LHCN-M2 (cell line): ENCODE measurements at places on chromosomes 3 and 15. TPM values are rescaled to one million over a fixed set of nuclear protein-coding genes. Genes with fewer than 3 reads are reported as not detected.

FAM81A gene
- under 0.01 and 0.06 TPM in 2 replicates for total RNA-seq

PPP1R2 gene
- 27.7 and 30.8 TPM in 2 replicates for total RNA-seq

SERPINI2 gene
- total RNA-seq, result not detected in 2 replicates

GOLGA6L10 gene
- 0.77 and 0.80 TPM in 2 replicates for total RNA-seq

MGLL gene
- total RNA-seq, result 197 and 206 TPM in 2 replicates

CCDC80 gene
- 96.0 and 137 TPM in 2 replicates for total RNA-seq

VPS18 gene
- 45.1 and 52.1 TPM in 2 replicates for total RNA-seq

CEMIP gene
- total RNA-seq, result 1.5 and 4.5 TPM in 2 replicates

NANOGP8 gene
- total RNA-seq, result 0.29 TPM in 1 of 2 replicates, not detected in the other

LRRK1 gene
- total RNA-seq, result 0.17 and 0.26 TPM in 2 replicates

LYZL4 gene
- total RNA-seq, result not detected in 2 replicates

RHOV gene
- not detected in 2 replicates for total RNA-seq

TMC3 gene
- total RNA-seq, result not detected in 2 replicates

FGF12 gene
- not detected in 2 replicates for total RNA-seq

ABHD6 gene
- total RNA-seq, result 10.2 and 11.0 TPM in 2 replicates

DOCK3 gene
- 0.45 and 0.46 TPM in 2 replicates for total RNA-seq

DAZL gene
- not detected in 2 replicates for total RNA-seq

CPNE9 gene
- not detected in 2 replicates for total RNA-seq

BOC gene
- 2.4 and 3.7 TPM in 2 replicates for total RNA-seq

DNA sequence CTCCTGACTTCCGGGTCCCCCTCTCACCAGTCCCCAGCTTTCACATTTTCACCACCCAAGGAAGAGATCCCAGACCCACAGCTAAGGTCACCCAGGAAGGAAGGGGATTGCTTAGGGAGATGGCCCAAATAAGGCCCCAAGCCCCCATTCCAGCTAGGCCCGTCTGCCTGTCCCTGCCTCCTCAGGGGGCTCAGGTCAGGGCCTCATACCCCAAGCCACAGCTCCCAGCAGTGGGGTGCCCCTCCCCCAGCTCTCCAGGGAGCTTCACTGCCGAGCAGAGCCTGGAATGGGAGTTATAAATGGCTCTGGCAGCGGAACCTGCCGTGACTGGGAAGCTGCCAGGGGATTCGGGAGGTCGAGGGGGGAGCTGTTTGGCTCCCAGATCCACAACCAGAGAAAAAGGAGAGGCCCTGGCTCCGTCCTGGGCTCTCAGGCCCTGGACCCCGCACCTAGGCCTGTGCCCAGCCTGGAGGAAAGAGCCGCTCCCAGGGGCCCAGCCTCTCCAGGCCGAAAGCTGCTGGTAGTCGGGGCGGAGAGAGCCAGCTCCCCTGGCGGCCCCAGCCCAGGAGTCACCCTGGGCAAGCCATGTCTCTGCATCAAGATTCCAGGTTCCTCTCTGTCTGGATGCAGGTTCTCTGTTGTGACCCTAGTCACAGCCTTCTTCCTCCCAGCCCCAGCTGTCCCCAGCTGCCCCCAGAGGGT is 550 bp downstream of the CCDC9B start:
- peak; percentile 63 for DNase-seq

DNA sequence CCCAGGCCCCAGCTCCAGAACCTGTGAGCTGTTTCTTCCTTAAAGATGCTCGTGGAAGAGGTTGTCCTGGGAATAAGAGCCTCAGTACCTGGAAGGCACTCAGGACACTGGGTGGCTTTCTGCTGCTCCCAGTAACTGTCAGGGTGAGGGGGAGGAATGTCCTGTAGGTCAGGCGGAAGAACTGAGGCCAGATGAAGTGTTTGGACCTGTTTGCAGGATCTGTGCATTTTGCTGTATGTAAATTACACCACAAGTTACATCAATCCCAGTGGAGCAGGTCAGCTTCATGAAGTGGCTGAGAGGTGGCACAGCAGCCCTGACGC is 27.1 kb downstream of the HDAC11 start:
- no peak for DNase-seq

GRCh38 chr3:11523572-11524101 is 120.1 kb downstream of the VGLL4 start:
- DNase-seq, result no peak

- DNase-seq, result peak; percentile 44
Observed at GRCh38 chr15:59360896-59361295, 11.8 kb downstream of the MYO1E start.

GRCh38 chr15:19944261-19944888 is 597.2 kb downstream of the GOLGA6L6 start:
- DNase-seq, result no peak

- no peak for DNase-seq
Observed at GRCh38 chr15:75237316-75237982, 20.7 kb upstream of the GOLGA6C start.

DNA sequence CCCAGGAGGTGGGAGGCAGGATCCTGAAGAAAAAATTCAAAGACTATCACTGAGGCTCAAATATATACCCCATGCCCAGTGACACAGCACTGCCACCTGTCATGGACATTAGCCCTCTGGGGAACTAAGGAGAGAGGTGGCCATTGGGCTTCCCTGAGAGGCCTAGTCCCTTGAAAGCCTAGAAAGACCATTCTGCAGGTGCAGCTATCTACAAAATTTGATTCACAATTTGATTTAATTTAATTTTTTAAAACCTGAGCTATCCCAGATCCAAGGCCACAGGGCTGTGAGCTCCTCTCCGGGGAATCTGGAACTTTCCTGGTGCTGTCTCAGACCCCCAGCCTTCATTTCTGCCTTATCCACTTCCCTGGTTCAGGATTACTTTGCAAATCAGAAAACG is 16.9 kb upstream of the KLHL24 start:
- no peak for DNase-seq

GRCh38 chr3:60912142-60912541 is 339.1 kb downstream of the FHIT start:
- DNase-seq, result no peak

GRCh38 chr3:126528800-126529541 is 5.0 kb downstream of the CHST13 start:
- DNase-seq, result no peak

- peak; percentile 84 for DNase-seq
Observed at GRCh38 chr3:50227390-50228183, 8.4 kb upstream of the GNAI2 start.

GRCh38 chr3:64224826-64225610 is at the start of gene PRICKLE2:
Gene PRICKLE2 (minus strand): TSS chr3:64225466. CDS start chr3:64198927, 26,539 bp downstream.
- DNase-seq, result peak; percentile 92

DNA sequence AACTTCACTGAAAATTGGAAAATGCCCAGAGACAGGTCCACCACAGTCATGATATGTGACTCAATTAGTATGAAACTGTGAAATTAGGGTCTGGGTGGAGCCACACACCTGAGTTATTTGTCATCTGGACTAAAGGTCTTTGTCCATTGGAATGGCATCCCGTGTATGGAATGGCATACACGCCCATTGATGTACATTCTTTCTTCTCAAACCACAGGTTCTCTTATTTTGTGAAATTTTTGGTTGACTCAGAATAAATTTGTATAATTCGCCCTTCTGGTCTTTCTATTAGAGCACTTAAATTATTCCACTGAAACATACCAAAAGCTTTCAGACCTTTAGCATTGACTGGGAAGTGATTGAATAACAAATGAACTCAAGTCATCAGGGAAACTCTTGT is 66.8 kb upstream of the UBE2E1 start:
- DNase-seq, result no peak

DNA sequence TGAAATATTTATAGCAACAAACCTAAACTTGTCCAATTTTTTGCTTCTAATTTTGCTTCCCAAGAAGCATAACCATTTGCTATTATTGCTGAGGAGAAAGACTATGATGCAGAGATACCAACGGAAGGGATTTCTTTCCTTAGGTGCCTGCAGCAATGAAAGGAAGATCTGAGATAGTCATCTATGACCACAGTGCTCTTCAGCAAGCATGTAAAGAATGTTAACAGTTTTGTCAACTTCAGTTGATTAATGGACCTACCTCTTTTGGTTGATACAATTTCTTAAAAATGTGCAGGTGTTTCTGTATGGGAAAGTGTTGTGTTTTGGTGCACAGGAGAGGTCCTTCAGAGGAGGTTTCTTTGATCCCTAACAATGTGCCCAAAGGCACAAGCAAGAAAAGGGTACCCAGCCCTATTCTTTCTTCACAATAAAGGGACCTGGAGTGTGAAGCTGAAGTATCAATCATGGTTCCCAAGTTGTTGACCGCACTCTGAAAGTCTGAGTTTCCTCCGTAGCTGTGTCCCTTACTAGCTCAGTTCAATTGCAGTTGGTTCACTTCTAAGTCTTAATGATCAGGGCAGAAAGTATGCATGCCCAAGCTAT is 307.7 kb upstream of the KCNH8 start:
- DNase-seq, result no peak

GRCh38 chr3:130853581-130853980 is 40.3 kb upstream of the ATP2C1 start:
- DNase-seq, result no peak

GRCh38 chr3:22451501-22451900 is 700.5 kb upstream of the ZNF385D start:
- no peak for DNase-seq

GRCh38 chr3:120852412-120852811 is 55.6 kb upstream of the STXBP5L start:
- no peak for DNase-seq

DNA sequence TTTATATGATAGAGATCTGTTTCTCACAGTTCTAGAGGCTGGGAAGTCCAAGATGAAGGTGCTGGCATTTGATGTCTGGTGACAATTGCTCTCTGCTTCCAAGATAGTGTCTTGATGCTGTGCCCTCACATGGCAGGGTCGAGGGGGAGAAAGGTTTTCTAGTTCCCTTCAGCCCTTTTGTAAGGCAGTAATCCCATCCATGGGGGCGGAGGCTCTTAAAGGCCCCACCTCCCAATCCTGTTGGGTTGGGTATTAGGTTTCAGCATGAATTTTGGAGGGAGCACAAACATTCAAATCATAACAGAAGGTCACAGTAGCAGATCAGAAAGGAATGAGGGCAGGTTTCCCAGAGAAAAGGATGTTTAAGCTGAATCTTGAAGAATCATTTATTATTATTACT is 601.7 kb upstream of the ZNF717 start:
- no peak for DNase-seq

GRCh38 chr15:25985165-25985564 is 122.0 kb upstream of the ATP10A start:
- DNase-seq, result no peak

DNA sequence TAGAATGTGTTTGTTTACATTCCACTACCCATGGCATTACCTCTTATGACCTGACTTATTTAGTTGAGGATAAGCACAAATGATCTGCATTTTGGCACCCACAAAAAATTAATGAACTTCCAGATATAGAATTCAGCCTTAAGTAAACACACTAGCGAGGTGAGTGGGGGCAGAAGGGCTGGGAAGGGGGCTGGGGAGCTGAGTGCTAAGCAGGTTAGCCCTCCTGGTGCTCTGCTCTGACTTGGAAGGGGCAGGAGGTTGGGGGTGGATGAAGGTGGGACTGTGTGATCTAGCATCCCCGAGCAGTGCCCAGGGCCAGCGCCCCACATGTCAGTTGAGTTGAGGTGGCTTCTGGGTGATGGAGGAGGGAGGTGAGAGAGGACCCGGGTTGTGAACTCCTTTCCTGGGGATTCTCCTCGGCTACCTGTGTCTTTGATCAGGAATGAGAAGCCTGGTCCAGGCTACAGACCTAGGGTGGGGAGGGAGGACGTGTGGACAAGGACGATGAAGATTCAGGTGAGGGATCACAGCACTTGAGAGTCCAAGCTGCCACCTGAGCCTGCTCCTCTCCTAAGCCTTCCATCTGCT is 178.6 kb upstream of the SMAD3 start:
- DNase-seq, result no peak

DNA sequence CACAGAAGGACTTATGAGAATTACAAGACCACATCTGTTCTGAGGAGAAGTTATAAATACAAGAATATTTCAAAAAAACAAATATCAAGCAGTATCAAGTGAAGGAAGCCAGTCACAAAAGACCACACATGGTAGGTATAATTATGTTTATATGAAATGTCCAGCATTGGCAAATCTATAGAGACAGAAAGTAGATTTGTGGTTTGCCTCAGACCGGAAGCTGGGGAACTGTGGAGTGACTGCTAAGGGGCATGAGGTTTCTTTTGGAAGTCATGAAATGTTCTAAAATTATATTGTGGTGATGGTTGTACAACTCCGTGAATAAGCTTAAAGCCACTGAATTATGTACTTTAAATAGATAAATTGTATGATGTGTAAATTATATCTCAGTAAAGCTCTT is 136.9 kb downstream of the FRMD5 start:
- no peak for DNase-seq

DNA sequence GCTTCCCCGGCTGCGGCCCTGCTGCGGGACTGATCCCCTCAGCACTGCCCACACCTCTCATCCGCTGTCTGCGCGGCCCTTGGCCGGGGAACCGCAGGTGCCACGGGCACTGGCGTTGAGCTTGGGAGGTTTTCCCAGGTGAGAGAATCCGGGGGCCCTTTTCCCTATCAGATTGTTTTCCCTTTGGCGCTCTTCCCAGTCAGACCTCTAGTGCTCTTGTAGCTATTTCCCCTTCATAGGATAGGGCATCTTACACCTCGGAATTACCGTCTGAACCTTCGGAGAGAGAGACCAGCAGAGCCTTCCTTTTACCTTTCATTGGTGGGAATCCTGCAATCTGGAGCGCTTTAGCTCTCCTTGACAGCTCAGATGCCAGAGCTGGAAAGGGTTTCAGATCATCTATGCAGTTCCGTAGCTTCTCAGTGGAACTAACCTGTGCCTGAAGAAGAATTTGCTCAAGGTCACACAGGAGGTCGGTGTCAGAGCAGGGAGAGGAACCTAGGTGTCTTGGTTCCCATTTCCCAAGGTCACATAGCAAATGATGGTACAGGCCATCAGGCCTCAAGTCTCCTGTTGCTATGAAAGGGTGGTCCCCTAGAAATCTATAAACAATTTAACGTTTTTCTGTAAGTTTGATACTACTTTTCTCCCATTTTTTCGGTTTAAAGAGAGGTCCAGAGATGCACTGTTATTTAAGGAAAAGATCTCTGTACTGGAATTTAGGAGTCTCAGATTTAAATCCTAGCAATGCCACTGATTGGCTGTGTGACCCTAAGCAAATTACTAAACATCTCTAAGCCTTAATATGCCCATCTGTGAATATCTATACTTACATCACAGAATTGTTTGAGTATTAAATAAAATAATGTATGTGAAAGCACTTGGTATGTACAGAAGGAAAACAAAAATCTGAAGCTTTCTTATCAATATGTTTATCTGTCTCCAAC is 916 bp downstream of the IDH3A start:
- DNase-seq, result no peak

DNA sequence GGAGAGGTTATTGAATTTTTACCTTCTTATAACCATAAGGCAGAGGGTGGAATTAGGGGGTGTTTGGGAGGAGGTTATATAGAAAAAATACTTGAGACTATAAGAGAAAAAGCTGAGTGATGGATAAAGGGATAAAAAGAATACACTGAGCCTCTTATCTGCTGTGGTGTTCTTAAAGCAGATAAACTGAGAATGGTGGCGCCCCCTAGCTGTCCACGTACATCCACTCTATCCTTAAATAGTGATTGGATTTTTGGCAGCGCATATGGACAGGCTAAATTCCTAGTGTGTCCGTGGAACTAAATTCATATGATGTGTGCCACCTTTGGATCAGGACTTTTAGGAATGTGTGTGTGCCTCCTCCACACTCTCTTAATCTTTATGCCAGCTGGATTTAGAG is 121.1 kb downstream of the OXSM start:
- peak; percentile 49 for DNase-seq
